ENCODE measurements at places on chromosomes 1 and 21. TPM values are rescaled to one million over a fixed set of nuclear protein-coding genes. Genes with fewer than 3 reads are reported as not detected.

DNA sequence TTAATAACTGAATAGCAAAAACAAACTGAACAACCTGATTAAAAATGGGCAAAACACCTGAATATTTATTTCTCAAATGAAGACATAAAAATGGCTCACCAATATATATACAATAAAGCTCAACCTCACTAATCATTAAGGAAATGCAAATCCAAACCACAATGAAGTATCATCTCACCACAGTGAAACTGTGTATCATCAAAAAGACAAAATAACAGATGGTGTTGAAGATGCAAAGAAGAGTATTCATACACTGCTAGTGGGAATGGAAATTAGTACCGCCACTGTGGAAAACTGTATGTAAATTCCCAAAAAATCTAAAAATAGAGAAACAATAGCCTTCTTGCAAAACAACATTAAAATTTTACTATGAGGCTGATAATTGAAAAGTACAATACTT lies 1660.1 kb upstream of the B3GALT2 start:
- DNase-seq = no peak

GRCh38 chr1:30758785-30759380 lies 1.3 kb upstream of the LAPTM5 start:
- DNase-seq = no peak

The AXDND1 gene
- 0.39 TPM for total RNA-seq

The HLX gene
- 0.54 TPM for total RNA-seq

GRCh38 chr1:205442051-205442725 lies 13.7 kb downstream of the BLACAT1 start:
- no peak for DNase-seq

GRCh38 chr1:100708476-100709062 lies 11.0 kb upstream of the VCAM1 start:
- DNase-seq = no peak

- DNase-seq = no peak
Observed at GRCh38 chr1:8914466-8914865, 31.2 kb upstream of the CA6 start.

- DNase-seq = no peak
Observed at GRCh38 chr1:42756956-42757891, 9.6 kb downstream of the P3H1 start.

The SLC6A17 gene
- total RNA-seq = 1.6 TPM

DNA sequence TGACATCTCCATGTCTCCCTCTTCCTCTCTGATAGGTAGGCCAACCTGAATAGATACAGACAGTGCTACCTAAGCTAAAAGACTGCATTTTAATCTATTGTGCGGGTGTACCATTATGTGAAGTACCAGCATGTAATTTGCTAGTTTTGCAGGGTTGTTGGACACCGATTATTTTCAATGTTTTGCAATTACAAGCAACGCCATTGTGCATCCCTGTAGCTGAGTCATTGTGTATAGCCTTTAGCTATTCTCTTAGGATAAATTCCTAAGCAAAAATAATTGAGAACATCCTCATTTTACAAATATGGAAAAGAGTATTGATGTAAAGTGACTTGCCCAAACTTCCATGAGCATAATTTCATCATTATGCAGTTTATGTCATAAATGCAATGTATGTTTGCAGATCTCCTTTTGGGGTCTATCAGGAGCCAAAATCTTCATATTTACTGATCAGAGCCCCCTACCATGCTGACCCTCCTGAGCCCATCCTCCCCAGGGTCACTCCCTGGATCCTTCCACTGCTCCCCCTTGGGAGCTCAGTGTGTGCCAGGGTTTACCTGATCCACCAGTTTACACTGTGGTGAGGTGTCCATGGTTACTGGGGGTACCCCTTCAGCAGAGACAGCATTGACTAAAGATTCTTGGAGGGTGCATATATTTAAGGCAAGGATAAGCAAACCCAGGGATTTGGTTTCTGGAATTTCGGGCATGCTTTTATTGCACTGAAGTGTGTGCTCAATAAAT lies 80.6 kb downstream of the CCDC185 start:
- peak; percentile 56 for DNase-seq

- peak; percentile 15 for DNase-seq
Observed at GRCh38 chr1:93815366-93816110, 63.5 kb downstream of the DNTTIP2 start.

DNA sequence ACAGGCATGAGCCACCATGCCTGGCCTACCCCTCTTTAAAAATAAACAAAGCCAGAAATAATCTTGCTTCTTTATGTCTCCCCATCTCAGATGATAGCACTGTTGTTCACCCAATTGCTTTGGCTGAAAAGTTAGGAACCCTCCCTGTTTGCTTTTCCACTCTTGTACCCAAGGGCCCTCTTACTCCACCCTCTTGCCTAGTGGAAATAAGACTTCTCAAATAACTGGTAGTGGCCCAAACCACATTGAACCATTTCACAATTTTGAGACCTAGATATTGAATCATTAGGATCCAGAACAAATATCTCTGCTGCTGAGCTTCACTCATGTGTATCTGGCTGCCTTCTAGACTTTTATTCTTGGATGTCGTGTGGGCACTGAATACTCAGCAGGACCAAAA lies 37.7 kb downstream of the RNF220 start:
- no peak for DNase-seq

- no peak for DNase-seq
Observed at GRCh38 chr1:163697137-163697536, 375.4 kb downstream of the NUF2 start.

- DNase-seq = no peak
Observed at GRCh38 chr1:194734970-194735369, 1548.6 kb upstream of the B3GALT2 start.
